ENCODE measurements at places on chromosomes 7 and 10.

DNA sequence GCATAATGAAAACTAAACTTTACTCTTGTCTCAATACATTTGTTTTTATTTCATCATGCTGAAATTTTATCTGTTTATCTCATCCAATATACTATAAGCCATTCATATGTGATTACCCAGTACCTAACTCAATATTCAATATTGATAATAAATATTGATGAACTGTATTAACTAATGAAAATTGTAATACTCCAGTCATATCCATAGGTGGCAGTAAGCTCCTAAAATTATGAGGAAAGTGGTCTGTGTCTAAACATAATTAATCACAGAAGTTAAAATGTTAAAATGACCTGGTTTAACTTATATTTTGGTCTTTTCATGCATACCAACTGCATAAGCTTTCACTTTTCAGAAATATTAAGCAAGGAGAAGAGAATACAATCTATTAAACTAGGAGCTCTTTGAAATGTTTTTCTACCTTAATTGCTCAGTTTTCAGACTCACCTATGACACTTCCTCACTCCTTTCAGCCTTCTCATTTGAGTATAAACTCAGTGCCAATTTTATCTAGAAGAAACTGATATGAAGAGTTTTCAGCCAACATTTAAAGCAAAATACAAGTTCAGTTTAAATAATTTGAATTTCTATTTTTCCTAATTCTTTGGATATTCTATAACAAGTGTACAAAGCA lies 30.5 kb upstream of the VWDE start:
- no peak for DNase-seq

GRCh38 chr10:79268161-79268601 lies 79.1 kb upstream of the PPIF start:
- no peak for DNase-seq

- no peak for DNase-seq
Measured at GRCh38 chr10:78038105-78038504, 4.4 kb downstream of the RPS24 start.

DNA sequence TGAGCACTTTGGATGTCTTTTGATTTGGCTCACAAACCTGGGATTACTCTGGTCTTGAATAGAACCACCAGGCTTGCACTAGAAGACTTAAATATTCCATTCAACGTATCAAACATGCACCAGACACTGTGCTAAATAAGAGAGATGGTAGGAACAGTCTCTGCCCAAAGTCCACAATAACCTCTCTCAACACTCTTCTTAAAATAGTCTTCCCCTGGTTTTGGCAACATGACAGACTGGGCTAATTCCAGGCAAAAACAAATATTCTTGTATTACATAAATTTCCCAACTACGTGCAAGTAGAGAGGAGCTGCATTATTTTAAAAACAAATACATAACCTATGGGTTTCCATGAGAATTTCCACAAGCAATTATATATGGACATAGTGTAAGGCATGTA lies 64.8 kb upstream of the PAPSS2 start:
- DNase-seq, result no peak

- DNase-seq, result no peak
Measured at GRCh38 chr10:133225707-133226191, 4.3 kb upstream of the UTF1 start.

GRCh38 chr7:141847996-141848395 lies 6.7 kb upstream of the PRSS37 start:
- no peak for DNase-seq

DNA sequence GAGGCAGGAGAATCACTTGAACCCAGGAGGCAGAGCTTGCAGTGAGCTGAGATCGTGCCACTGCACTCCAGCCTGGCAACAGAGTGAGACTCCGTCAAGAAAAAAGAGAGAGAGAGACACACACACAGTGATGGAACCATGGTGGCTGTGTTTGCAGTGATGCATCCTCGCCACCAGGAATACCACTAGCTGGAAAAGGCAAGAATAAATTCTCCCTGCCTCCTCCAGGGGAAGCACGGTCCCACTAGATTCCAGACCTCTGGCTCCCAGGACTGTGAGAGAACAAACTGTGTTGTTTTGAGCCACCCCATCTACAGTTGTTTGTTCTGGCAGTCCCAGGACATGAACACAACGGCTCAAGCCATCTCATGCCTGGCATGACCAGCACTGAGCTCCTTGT lies 320.3 kb upstream of the FOXK1 start:
- no peak for DNase-seq

- no peak for DNase-seq
Measured at GRCh38 chr10:84198206-84198915, 4.0 kb downstream of the CDHR1 start.

DNA sequence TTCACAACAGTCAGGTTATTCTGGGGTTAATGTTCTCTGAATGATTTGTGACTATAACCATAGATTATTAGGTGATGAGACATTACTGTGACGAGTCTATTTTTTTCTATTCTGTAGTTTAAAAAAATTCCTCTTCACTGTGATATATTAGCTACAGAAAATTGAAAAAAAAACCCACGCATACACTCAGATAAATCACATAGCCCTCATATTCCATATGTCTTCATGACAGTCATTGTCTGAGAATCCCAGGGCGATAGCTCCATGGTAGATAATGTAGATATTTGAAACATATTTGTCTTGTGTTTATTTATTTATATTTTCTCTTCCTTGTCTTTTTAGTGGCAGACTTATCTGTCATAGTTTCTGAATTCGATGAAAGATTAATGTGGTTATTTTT lies 110.0 kb downstream of the CAMK1D start:
- DNase-seq, result no peak

DNA sequence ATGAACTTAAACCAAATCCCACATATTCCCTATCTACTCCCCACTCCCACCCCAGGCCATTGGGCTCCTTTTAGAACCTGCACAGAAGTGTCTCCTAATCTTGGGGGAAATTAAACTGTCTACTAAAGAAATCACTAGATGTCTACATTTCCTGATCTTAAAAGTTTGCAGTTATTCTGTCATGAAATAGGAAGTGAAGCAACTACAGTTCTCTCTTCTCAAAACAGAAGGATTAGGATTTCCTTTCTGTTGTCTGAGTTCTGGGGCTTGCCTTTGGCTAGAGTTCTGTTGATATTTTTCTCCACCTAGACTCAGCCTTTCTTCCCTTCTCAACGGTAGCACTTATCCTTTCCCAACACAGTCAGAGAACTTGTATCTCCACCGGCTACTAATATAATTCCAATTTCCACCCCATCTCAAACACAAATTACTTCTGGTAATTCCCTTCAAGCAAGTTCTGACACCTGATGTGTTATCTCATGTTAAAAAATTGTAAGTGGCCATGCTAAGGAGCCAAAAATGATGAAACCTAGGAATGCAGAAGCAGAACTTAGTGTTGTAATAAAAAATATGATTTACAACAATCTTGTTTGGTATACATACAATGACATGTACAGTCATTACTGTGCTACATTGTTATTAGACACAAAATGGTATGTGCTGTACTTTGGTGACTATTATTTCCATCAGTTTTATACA lies 12.1 kb downstream of the OR9A4 start:
- no peak for DNase-seq

GRCh38 chr7:104971290-104972071 lies 42.5 kb upstream of the KMT2E start:
- no peak for DNase-seq

- DNase-seq, result no peak
Measured at GRCh38 chr10:3255075-3255474, 82.5 kb upstream of the PITRM1 start.

DNA sequence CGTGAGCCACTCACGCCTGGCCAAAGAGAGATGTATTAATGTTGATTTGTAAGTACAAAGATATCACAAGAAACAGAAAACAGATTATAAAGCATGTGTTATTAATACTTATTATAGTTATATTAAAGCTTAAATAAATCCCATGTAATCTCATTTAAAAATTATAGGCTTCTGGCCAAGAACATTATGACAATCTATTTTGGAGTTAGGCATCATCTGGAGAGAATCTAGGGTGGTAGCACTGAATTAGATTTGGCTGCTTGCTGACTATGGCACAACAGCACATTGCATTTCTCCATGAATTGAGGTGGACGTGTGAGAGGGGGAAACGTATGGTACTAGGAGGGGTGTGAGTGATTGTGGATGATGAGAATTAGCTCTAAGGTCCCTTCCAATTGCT lies 16.8 kb upstream of the SLC16A12 start:
- DNase-seq, result no peak

DNA sequence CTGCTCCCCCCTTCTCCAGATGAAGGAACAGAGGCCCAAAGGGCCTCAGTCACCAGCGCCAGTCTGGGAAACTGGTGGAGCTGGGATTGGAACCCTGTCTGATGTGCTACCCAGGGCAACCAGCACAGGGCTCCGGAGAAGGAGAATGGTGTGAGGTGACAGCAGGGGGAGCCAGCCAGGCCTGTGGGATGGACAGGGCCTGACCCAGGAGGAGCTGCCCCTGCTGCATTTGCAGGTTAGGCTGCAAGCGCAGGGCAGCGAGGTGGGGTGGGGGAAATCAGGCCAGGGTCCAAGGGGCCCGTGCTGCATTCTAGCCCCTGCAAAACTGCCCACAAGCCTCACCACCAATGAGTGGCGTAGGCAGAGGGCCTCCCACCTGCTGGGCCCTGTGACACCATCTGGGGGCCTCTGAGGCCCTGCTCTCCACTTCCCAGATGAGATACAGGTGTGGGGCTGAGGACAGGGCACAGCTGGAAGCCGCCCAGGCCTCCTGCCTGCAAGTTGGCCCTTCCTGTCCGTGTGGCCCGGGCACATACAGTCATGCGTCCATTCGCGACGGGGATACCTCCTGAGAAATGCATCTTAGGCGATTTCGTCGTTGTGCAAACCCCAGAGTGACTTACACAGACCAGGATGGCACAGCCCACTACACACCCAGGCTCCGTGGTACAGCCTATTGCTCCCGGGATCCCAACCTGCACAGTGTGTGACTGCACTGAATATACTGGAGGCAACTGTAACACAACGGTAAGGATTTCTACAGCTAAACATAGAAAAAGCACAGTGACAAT lies 45.3 kb downstream of the RASGEF1A start:
- no peak for DNase-seq

- no peak for DNase-seq
Measured at GRCh38 chr7:43873300-43873699, 4.0 kb upstream of the MRPS24 start.

- no peak for DNase-seq
Measured at GRCh38 chr10:48390933-48391845, 84.7 kb downstream of the MAPK8 start.

- DNase-seq, result no peak
Measured at GRCh38 chr10:62430881-62431280, 56.7 kb downstream of the ZNF365 start.

GRCh38 chr10:78438907-78439809 lies 405.5 kb downstream of the RPS24 start:
- no peak for DNase-seq

DNA sequence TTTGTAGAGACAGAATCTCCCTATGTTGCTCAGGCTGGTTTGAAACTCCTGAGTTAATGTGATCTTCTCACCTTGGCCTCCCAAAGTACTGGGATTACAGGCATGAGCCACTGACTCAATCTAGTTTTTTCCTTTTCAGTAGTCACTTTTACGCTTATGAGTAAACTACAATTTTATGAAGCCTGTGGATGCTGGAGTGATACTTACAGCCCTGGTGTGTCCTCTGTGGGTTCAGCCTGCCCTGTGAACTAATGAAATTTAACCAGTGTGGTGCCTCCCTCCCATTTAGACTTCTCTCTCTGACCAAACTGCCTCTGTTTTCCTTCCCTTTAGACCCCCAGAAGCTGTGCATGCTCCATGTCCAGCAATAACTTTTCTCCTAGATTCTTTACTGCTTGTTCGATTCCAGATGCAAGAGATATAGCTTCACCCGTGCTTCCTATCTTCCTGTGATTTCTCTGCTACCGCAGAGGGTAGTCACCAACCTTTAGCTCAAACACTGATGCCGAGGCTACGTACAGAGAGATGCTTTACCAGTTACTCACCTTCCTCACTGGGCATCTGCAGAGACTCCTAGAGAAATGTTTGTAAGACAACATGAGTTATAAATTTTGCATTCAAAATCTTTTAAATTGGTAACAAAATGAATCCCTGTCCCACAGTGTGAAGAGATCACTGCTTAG lies 90.8 kb downstream of the KIAA1217 start:
- no peak for DNase-seq

DNA sequence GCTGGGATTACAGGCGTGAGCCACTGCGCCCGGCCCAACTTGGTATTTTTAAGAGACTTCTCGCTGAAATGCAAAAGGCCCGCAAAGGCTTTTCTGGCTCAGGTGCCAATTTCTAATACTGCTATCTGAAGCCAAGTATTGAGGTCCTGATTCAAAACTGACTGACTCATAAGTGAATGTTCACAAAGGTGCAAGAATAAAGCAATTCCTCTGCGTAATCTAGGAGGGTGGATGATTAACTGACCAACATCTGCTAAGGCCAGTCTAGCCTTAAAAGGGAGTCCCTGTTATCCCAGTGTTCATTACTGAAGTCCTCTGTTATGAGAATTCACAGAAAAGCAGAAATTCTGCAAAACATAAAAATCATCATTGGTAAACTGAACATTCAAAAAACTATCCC lies 111.4 kb downstream of the SRPK2 start:
- no peak for DNase-seq

DNA sequence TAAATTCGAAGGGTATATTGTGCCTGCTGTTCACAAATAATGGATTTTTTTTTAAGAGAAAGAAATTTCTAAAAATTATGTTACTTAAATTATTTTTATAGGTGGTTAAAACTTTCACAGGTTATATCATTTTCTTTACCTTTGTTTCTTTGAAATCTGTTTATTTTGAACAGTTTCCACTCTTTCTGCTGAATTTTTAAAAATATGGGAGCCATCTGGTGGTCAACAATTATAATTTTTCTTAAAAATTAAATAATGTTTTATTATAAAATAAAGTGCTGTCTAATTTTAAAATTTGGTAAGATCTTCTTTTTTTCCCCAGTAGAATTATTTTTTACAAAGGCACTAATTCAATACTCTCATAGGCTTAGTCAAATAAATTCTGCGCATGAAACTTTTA lies 263.9 kb downstream of the ETV1 start:
- no peak for DNase-seq

- no peak for DNase-seq
Measured at GRCh38 chr10:129426606-129427005, 40.4 kb upstream of the MGMT start.

DNA sequence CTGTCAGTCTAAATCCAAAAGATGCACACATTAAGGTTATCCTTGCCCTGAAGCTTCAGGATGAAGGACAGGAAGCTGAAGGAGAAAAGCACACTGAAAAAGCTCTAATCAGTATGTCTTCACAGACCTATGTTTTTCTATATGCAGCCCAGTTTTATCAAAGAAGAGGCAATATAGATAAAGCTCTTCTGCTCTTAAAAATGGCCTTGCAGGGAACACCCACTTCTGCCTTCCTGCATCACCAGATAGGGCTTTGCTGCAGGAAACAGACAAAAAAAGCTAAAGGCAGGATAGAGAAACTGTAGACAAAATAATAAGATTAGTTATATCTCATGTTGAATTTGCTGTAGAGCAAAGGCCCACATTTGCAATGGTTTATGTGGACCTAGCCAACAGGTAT lies 14.9 kb upstream of the IFIT1B start:
- no peak for DNase-seq

All from T-helper 17 cell (primary cell).